ENCODE measurements at places on chromosomes 7 and 10.

DNA sequence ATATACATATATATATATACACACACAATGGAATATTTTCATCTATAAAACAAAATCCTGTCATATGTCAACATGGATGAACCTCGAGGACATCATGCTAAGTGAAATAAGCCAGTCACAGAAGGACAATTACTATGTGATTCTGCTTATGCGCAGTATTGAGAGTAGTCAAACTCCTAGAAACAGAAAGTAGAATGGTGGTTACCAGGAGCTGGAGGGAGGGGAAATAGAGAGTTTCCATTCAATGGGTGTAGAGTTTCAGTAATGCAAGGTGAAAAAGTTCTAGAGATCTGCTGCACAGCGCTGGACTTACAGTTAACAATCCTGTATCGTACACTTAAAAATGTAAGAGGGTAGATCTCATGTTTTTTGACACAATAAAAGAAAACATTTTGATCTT lies 181.9 kb downstream of the CDCA7L start:
- DNase-seq: no peak

DNA sequence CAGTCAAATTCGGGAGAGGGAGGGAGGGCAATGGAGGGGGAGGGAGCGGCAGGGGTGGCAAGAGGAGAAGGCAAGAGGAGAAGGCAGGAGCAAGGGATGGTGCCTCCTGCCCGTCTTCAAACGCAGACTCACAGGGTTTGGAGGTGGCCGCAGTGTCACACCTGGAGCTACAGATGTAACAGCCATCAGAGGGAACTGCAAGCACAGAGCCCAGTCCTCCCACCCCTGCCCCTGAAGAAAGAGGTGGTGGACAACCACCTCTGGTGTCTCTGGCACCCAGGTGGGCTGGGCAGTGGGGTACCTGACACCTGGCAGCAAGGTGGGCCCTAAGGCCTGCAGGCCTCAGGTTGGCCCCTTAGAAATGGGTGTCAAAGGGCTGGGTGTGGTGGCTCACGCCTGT lies 67.0 kb upstream of the SDK1 start:
- no peak for DNase-seq

- DNase-seq: no peak
These were observed 6.3 kb downstream of the CALML5 start for GRCh38 chr10:5492929-5493576.

DNA sequence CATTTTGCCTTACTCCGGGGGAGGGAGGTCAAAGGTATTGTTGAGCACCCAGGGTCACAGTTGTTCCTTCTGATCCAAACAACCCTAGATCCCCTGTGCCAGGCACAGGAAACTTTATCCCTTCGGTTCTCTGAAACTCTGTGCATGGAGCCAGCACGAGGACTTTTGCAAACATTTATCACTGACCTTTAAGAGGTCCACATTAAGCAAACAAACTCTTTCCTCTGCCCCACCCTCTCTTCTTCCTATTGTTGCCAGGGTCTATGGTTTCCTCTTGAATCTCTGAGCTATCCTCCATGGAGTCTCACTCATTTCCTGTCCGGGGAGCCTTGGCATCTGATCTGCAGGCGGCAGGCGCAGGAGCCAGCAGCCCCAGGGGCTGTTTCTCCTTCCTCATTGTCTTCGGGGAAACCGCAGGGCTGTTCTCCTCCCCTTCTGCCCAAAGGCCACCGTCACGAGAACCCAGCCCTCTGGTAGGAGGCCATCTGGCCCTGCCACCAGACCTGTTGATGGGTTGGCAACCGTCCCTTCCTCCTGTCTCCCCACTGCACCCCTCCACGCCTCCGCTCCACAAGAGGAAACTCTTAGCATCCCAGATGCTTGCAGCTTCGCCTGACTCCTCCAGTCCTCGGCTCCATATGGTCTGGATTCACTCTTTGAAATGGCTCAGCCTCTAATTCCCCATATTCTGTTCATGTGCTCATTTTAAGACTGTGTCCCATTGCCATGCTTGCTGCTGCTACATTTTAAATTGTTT lies 327.3 kb upstream of the NRP1 start:
- DNase-seq: no peak

DNA sequence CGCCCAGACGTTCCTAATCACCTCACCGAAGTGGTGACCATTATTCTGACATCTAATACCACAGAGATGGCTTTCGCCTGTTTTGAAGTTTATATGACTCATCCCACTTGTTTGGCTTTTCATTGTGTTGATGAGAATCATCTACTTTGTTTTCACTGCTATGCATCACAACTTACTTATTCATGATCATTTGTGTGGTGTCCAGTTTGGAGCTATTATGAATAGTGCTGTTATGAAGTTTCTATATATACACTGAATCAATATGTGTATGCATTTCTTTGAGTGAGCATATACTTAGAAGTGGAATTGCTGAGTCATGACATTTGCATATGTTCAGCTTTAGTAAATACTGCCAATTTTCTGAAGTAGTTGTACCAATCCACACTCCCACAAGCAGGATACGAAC lies 38.6 kb upstream of the TNKS2 start:
- DNase-seq: no peak

Data from right renal pelvis (tissue), 4 donors.